Retina (tissue), 1 donor: ENCODE measurements at places on chromosomes 6 and 20.

GRCh38 chr6:136586295-136586694, 36.1 kb upstream of the MAP7 start:
- no peak for DNase-seq

- no peak for DNase-seq
Measured at GRCh38 chr20:8526610-8527009, 394.5 kb downstream of the PLCB1 start.

GRCh38 chr6:90072935-90073464, 178.7 kb downstream of the GJA10 start:
- no peak for DNase-seq

GRCh38 chr20:56831795-56832194, 202.7 kb downstream of the TFAP2C start:
- no peak for DNase-seq

- no peak for DNase-seq
Measured at GRCh38 chr6:165082636-165083035, 226.8 kb downstream of the C6orf118 start.

DNA sequence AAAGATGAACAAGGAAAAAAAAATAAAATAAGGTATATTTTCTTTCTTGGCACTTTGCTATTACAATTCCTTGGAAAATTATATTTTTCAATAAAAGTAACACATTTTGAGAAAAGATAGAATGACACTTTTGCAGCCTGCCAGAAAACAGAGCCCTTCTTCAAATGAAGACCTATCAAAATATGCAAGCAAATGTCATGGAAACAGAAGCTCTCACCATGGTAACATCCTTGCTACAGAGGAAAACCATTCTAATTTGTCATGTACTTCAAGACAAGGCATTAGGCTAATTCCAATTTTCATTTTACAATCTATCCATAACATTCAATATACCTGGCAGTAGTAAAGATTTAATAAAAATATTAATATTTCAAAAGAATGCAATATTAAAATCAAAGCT, 177.9 kb downstream of the RNGTT start:
- no peak for DNase-seq

DNA sequence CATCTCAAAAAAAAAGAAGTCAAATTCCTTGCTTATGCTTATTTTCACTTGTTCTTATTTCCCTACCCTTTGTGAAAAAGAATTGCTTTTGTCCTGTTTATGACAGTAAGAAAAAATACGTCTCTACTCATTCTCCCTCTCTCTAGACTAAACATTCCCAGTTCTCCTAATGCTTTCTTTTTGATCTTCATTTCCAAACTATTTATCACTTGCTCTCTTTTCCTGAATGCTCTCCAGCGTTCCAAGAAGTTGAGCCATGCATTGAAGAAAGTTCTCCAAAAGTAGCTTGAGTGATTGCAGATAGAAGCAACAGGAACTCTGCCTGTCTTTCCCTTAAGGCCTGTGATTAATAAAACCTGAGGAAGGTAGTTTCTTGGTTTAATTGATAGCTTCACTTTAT, 53.1 kb upstream of the TMEM170B start:
- no peak for DNase-seq

GRCh38 chr6:100573166-100573565, 108.4 kb upstream of the SIM1 start:
- DNase-seq, result no peak

GRCh38 chr6:56838965-56839364, 115.9 kb upstream of the BEND6 start:
- DNase-seq, result no peak

GRCh38 chr6:13561624-13562267, 12.7 kb upstream of the SIRT5 start:
- no peak for DNase-seq

DNA sequence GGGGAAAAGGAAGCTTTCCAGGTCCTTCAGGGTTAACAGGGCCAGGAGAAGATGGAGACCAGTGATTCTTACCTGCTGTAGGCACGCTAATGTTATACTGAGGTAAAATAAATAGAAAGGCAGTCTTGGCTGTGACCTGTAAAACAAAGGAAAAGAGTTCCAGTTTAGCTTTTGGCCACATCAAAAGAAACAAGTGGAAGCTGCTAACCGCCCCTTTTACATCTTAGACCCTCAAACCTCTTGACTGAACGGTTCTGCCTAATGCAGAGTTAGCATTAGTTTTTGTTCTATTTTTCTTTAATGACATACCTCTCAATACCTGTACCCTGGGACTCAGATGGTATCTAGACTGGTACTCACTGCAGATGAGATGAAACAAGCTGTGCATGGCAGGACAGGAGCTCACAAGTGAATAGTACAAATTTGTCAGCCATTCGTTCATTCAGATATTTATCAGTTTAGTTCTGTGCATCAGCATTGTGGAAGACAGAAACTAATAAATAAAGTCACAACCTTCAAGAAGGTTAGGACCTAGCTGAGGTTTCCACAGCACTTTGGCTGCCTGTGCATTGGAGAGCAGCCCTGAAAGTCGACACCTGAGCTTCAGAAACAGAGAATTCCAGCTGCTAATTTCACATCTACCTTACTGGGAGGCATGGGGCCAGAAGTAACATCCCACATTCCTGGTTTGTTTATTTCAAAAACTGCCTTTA, 41.0 kb downstream of the TRAM2 start:
- no peak for DNase-seq

DNA sequence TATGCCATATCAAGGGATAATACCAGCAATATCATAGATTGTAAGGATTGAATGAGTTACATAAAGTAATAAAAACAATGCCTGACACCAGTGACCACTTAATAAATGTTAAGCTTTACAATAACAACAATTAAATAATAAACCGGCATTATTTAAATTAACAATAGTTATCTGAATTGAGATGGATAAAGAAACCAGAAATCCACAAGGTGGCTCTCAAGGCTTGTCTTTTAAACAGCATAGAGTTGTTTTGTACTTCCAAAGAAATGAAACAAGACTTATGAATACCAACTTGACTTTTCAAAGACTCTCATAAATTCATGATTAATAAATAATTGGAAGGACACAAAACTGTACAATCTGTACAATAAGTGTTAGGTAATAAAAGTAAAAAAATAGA, 203.1 kb downstream of the ASCC3 start:
- DNase-seq, result no peak

- DNase-seq, result no peak
Measured at GRCh38 chr6:112269979-112270566, 15.7 kb upstream of the LAMA4 start.

DNA sequence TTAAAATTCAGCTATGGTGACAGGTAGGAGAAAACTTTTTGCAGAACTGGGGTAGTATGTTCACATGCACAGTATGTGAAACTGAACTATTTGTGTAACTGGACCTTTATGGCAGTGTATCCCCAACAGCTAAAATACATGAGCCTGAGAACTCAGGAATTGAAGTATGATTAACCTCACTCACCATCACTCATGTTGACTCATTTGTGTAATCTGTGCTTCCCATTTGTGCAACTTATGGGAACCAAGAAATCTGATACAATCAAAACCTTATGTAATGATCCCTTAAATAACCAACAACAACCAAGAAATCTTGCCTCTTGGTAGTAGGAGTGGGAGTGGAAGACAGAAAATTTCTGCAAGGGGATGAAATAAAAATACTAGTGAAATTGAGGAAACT, 674.9 kb downstream of the HDGFL1 start:
- DNase-seq, result no peak

DNA sequence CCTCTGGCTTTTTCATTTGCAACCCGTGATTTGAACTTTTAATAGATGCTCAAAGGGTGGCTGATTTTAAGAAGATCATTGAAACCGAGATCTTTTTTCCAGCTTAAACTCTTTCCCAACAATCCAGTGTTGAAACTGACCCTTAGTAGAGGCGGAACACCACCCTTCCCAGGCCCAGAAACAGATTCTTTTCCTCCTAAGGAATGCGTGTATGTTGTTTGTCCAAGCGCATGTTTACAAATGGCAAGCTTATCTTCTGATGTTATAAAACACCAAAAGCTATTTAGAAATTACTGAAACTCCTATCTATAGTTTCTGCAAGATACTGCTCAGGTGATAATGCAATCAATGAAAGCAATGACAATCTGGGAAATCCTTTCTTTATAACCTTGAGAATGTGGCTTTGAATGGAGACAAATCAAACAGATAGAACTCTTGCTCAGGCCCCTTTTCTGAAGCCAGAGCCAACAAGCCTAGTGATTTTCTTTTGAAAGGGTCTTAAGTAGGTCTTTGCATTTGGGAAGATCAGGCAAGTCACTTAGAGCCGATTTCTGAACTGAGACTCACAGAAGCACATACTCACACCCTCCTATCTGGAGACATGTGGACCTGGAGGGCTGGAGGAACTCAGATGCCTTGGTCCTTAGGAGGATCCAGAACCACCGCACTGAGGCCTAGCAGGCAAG, 9.1 kb downstream of the BANF2 start:
- no peak for DNase-seq

DNA sequence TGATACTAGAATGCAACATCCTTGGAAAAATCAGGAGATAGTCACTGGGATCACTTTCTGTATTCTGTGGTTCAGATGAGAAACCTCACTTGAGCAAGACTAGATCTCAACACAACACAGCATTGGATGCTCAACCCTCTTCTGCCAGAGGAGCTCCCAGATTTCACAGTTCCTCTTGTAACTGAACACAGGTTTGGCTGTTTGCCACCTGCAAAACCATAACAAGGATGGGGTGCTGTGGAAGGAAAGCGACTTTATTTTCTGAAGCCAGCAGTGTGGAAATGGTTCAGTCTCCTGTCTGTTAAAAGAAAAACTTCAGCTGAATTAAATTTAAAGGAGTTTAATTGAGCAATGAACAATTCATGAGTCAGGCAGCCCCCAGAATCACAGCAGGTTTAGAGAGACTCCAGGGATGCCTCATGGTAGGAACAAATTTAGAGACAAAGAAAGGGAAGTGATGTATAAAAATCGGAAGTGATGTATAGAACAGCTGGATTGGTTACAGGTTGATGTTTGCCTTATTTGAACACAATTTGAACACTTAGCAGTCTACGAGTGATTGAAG, 149.9 kb upstream of the UST start:
- no peak for DNase-seq

DNA sequence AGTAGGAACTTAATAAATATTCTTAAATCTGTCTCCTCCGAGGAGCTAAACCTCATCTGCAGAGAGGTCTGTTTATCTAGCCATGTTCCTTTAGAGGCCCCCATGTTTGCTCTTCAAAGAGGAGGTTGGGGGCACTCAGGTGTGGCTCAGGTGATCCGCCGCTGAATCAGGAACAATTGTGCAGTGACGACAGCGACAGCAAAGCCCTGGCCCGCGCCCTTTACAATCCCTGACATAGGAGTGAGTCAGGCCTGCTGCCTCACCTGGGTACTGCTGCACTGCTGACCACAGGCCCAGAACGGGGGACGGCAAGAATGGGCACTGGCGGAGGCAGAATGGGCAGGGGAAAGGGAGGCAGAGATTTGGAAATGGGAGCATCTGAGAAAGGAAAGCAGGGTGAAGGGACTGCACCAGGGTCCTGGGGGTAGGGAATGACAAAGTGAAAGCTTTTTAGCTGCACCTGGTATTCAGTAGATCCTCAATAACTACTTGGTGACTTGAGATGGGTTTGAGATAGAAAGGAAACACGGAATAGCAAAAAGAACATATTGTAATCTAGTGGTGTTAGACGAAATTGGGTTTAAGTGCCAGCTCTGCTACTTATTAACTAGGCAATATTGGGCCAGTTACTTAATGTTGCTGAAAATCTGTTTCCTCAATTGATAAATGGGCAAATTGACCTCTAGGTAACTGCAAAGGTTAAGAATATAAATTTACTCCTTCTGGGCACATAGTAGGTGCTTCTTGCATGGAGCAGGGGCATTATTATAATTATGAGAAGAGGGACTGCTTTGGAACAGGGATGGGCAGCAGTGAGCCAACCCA, 5.4 kb upstream of the IER3 start:
- DNase-seq, result no peak

- DNase-seq, result no peak
Measured at GRCh38 chr6:35679399-35679798, 9.3 kb downstream of the FKBP5 start.
